ENCODE measurements at places on chromosomes 6 and 20.
A peak's percentile ranks its signal among the peaks of the same experiment; 100 is the strongest.

GRCh38 chr6:3943331-3943765 is 94.2 kb downstream of the FAM50B start:
- no peak for DNase-seq

DNA sequence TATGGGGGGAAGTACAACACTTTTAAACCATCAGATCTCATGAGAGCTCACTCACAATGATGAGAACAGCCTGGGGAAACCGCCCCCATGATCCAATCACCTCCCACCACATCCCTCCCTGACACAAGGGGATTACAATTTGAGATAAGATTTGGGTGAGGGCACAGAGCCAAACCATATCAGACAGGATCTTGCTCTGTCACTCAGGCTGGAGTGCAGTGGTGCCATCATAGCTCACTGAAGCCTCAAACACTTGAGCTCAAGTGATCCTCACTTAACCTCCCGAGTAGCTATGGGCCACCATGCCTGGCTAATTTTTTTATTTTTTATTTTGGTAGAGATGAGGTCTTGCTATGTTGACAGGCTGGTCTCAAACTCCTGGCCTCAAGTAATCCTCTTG is 5.1 kb upstream of the IYD start:
- DNase-seq = peak; percentile 53

DNA sequence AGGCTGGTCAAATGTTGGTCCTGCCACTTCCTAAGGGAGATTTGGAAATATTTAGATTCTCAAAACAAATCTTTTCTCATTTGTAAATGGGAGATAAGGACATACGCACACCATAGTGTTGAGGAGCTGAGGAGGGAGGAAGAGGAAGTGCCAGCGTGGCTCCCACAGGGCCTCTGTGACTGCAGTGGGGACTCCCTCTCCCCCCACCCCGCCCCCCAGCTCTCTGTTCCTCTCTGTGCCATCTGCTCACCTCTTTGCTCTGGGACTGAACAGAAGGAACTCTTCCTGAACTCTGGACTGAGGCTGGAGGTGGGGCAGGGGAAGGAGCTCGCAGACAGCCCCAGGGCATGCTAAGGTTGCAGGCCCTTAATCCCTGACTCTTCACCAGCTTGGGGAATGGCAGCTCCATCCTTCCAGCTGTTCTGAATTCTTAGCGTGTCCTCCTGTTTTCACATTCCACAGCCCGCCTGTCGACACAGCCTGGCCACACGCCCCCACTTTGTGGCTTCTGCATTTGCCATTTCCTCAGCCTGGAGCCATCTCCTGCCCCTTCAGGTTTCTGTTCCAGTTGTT is 11.4 kb downstream of the DDX27 start:
- peak; percentile 64 for DNase-seq

GRCh38 chr6:88529726-88530125 is 363.6 kb upstream of the CNR1 start:
- no peak for DNase-seq

GRCh38 chr6:20362623-20363022 is 39.1 kb upstream of the E2F3 start:
- no peak for DNase-seq

- DNase-seq = no peak
Measured at GRCh38 chr6:141878686-141879085, 254.0 kb upstream of the GJE1 start.

- DNase-seq = no peak
Measured at GRCh38 chr6:137846772-137847313, 20.2 kb upstream of the TNFAIP3 start.

DNA sequence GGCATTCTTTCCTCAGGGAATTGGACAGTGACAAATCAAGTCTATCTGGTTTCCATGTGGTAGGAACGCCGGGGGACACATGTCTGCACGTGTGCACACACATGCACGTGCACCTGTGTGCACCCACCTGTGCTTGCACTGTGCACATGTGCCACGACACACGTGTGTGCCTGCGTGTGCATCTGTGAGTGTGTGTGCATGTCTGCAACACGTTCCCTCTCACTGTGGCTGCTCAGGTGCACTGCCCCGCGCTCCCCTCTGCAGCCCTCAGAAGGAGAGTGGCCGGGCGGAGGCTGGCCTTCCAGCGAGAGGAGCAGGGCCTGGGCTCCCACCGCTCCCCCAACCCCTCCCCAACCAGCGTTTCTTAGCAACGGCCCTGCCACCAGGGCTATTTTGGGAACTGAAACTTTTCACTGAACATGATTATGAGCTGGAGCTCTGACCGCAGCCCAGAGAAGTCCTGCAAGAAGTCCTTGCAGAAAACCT is 147.8 kb downstream of the PHACTR3 start:
- no peak for DNase-seq

DNA sequence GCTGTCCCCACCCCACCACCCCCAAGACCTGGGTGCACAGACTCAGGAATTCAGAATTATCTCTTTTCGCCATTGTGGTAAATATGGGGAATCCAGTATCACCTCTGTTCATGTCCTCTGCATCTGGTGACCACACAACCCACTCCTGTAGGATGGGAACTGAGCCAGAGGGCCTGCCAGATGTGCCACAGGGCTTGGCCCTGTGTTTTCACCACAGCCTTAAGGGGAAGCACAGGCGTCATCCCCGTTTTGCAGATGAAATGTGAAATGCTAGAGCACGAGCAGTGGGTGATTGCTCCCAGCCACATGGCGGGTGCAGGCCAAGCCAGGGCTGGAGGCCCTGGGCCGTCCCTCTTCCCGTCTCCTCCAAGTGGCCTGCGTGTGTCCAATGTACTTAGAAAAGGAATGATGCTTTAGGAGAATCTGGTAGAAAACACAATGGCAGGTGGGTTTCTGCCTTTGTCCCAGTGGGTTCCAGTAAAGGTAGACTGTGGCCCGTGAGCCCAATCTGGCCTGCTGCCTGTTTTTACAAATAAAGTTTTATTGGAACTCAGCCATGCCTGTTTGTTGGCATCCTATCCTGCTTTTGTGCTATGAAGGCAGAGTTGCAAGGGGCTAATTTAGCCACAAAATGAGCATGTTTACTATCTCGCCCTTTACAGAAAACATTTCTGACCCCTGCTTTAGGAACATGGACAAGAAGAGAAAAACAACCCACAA is 309.2 kb downstream of the CDH4 start:
- no peak for DNase-seq

GRCh38 chr6:26561533-26562466 is 23.6 kb downstream of the HMGN4 start:
- DNase-seq = no peak

DNA sequence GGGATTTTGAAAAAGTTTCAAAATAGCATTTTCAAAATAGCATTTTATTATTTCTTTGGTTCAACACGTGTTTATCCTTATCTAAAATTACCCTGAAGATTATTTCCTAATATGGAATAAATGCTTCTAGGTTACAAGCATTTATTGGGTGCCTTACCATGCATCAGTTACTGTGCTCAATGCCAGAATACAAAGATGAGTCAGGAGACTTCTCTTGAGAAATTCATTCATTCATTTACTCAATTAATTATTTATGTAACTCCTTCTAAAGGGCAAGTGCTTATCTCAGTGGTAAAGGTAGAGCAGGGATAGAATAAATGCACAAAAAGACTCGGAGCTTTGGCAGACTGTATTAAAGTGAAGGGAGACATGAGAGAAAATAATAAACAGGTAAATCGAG is 150.1 kb upstream of the PDE7B start:
- DNase-seq = no peak

GRCh38 chr6:41705996-41706835 is 29.2 kb downstream of the TFEB start:
- DNase-seq = peak; percentile 77

- peak; percentile 90 for DNase-seq
Measured at GRCh38 chr6:35047265-35048011, 93.7 kb downstream of the TCP11 start.

- no peak for DNase-seq
Measured at GRCh38 chr6:24197892-24198291, 71.9 kb downstream of the NRSN1 start.
